ENCODE measurements at places on chromosomes 6 and 20.

DNA sequence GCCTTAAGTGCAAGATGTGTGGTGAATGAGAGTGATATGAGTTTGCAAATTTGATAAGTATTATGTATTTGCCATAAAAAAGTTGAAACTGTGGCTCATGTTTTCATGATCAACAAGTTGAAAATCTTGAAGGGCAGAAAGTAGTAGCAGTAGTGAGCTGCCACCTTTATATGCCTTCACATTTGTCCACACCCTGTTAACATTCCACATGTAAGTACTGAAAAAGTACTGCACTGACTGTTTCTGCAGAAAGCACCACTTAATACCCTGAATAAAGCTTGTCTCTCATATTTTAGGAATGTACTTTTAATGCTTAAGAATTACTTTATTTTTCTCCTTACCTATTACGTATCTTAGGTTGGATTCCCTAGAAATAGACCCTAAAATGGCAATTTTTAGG lies 45.9 kb downstream of the FLRT3 start:
- DNase-seq = no peak

GRCh38 chr20:35008411-35009342 lies 53.0 kb downstream of the MYH7B start:
- no peak for DNase-seq

GRCh38 chr6:170423030-170423429 lies 116.5 kb downstream of the FAM120B start:
- no peak for DNase-seq

DNA sequence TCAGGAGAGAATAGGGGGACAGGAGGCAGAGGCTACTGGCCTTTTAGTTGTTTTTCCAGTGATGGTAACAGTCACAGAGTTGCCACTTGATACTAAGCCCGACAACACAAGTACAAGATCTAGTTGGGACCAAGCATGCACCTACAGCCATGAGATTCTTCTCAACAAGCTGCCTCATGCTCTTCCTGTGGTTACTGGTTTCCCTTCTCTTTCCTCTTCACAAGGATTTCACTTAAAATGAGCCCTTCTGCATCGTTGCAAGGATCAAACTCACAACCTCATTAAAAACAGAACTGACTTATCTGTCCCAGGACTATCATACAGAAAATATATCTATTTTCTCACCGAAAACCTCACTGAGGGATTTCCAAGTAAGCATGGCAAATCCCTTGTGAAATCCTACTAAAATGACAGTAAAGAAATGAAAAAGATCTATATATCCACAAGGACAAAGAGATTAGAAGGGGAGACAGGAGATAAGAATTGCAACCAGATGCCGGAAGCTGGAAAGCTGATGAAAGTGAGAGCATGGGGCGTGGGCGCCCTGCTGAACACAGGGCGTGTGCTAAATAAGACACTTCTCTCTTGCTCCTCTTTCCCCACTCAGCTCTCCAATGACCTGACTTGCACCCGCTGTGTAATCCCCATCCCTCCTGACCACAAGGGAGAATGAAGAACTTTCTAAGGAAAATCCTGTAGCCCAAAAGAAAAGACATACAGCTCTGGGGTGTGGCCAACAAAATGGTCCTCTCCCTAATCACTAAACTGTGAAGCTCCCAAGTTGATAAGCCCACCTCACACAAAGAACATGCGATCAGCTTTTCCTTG lies 13.4 kb downstream of the MTFR2 start:
- no peak for DNase-seq

DNA sequence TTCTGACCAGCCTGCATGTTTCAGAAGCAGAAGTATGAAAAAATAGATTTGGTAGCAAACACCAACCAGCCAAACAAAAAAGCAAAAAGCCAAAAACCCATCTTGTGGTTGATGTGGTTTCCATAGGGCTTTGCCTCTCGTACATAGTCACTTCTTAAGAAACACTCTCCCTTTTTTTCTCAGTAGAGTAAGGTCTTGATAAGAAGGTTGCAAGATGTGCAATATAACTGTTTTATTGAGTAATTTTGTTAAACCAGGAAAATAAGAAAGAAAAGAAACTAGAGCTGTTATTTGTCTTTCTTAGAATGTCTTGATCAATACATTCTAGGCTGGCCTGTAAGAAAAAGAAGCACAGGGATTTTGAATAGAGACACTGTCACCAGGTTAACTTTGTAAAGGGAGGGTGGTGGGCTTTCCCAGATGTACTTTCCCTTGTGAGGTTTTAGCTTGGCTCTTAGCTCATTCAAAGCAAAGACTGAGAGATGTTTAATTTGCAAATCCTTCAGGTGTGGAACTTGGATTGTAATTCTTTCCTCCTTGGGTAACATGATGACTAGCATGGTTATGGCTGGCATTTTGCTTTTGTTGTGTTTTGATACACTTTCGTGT lies 49.7 kb downstream of the AKAP12 start:
- no peak for DNase-seq

- no peak for DNase-seq
Measured at GRCh38 chr6:37546141-37546871, 46.6 kb upstream of the CCDC167 start.

GRCh38 chr6:145736661-145737144 lies 1.4 kb upstream of the EPM2A start:
- no peak for DNase-seq

- DNase-seq = no peak
Measured at GRCh38 chr6:36373368-36374019, 14.0 kb downstream of the ETV7 start.

GRCh38 chr6:90916968-90917367 lies 330.1 kb upstream of the MAP3K7 start:
- no peak for DNase-seq

GRCh38 chr6:1406306-1407072 lies 17.1 kb downstream of the FOXF2 start:
- DNase-seq = no peak

DNA sequence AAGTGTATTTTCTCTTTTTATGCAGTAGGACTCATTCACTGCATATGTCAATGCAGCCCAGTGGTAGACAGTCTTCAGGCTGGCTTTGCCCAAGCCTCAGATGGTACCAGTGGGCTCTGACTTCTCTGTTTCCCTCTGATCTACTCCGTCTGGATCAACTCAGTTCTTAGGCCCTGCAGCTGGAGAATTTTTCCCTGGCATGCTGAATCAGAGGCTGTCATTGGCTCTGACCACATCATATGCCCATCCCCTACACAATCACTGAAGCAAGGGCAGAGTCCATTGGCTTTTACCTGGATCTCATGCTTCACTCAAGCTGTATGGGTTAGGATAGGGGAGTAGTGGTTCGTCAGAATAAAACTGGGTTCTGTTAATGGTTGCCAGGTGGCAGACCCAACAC lies 57.8 kb downstream of the KIZ start:
- DNase-seq = no peak

- no peak for DNase-seq
Measured at GRCh38 chr6:57255451-57256169, 33.5 kb upstream of the RAB23 start.

- no peak for DNase-seq
Measured at GRCh38 chr20:13771853-13772453, 12.8 kb downstream of the ESF1 start.

All from stimulated activated CD4-positive, alpha-beta T cell treated with anti-CD3 and anti-CD28 coated beads, Interleukin-1b, Interleukin-23, amount 100 ng/mL, for 24 hours (primary cell).